Aorta (tissue), 5 donors: ENCODE measurements at places on chromosomes 11 and 22. TPM values are rescaled to one million over a fixed set of nuclear protein-coding genes. Genes with fewer than 3 reads are reported as not detected.

TMEM25 gene
- 29.8 TPM for total RNA-seq

GRCh38 chr11:76795936-76796441 lies 12.8 kb downstream of the TSKU start:
- no peak for DNase-seq

GRCh38 chr11:67400942-67401494 lies 640 bp downstream of the PPP1CA start:
- no peak for DNase-seq

DNA sequence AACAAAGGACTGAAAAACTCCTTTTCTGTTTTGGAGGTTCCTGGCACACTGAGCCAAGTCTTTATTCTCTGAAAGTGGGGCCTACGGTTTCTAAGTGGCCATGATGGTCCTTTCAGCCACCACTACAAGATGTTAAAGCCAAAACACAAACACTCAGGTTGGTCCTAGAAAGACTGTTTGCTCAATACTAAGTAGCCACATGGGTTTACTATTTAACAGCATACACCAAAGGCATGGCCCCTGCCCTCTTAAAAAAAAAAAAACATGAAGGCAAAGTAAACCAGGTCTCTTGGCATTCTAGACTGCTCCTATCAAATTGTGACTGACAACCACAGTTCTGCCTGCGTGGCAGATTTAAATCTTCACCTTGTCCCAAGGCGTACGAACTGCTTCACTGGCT lies 123.6 kb upstream of the BID start:
- DNase-seq, result no peak

DNA sequence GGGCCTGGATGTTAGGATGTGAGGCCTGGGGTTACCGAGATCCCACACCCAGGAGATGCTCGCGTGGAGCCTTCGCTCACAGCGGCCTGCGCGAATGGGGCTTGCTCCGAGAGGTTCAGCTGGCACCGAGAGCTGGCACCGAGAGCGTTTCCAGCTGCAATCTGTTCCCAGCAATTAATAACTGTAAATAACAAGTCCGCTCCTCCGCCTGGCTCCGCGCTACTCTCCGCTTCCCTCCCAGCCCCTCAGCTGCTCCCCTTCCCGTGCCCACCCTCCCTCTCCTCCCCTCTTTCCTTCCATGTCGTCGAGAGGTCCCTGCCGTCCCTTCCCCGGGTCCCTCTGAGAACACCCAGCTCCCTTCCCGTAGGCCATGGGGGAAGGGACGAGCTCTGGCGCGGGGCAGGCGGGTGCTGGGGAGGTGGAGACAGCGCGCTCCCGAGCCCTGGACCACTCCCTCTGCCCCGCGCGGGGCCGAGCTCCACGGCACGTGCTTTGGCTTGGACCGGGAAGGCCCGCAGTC lies 110.8 kb downstream of the WNT7B start:
- no peak for DNase-seq

- no peak for DNase-seq
Observed at GRCh38 chr22:40237788-40238424, 60.2 kb downstream of the TNRC6B start.

DNA sequence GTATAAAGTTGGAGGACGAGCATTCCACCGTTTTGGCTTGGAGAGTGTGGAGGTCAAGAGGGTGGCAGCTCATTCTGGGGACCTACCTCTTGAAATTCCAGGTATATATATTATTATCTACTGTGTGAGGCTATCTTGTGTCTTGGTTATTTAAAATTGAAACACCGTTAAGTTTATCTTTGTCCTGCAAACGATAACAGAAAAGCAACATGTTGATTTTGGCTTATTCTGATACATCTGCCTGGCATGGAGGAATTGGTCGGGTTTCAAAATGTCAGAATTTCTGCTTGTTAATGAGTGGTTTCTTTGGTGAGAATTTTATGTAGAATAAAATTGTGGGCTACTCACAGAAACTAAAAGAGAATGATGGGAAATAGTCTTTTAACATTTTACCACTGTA lies 54.4 kb downstream of the SVIP start:
- no peak for DNase-seq

DNA sequence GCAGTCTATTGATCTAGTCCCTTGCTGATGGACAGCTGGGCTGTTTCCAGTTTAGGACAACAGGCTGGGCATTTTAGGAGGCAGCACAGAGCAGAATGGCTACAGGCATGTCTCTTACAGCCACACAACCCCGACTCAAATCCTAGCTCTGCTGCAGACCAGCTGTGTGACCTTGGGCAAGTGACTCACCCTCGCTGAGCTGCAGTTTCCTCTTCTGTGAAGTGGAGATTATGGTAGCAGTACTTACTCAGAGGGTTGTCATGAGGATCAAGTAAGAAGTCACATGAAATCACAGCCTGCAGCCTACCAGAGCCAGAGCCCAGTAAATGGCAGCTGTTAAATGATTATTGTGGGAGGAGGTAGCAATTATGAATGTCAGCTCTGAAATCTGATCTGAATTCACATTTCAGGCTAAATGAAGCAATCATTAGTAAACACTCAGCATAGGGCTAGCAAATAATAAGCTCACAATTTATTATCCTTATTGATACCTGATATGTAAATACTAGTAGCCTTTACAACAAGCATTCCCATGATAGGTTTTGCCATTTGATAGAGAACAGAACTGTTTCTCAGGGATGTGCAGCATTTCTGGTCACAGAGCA lies 58.9 kb downstream of the MYEOV start:
- no peak for DNase-seq

DNA sequence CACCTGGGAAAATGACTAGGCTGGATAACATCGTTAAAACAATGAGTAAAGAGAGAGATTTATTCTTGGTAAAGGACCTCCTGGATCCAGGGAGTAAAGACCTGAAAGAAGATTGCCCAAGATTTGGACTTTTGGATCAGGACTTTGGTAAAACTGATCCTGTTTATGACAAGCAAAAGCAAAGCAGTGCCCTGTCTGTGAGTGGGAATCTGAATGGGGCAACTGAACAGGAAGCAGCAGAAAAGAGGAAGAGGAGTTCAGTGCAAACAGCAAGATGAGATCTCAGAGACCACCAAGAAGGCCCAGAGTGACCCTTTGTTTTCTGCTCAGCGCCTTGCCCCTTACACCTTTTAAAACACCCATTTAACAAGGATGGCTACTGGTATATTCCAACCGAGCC lies 122.0 kb downstream of the VPREB1 start:
- DNase-seq, result no peak
